ENCODE measurements at places on chromosomes 3 and 15. TPM values are rescaled to one million over a fixed set of nuclear protein-coding genes. Genes with fewer than 3 reads are reported as not detected.

Gene A4GNT
- not detected for total RNA-seq

Gene CDC25A
- total RNA-seq, result 2.1 TPM

Gene GP5
- not detected for total RNA-seq

Gene ACSBG1
- 0.21 TPM for total RNA-seq

Gene LIPC
- total RNA-seq, result 11.2 TPM

Gene ARHGEF26
- total RNA-seq, result 44.7 TPM

Gene ATP13A5
- total RNA-seq, result under 0.01 TPM

Gene THRB
- total RNA-seq, result 6.3 TPM

Gene UBE2E2
- total RNA-seq, result 137 TPM

Gene TRIM42
- total RNA-seq, result not detected

DNA sequence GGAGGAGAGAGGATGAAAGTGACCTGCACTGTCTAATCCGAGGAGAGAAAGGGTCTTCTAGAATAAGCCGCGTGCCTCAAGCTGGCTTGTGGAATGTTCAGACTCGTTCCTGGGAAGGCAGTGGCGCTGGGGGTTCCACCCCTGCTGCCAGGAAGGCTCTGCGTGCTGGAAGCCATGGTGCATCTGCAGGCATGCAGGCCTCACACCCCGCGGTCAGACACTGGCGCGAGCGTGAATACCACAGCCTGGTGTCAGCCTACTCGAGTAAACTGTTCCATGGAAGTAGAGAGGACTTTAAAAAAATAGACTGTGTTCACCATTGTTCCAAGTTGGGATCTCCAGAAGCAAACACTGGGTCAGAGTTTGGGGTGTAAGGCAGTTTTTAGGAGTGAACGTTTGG is 25.9 kb upstream of the GABRG3 start:
- no peak for DNase-seq

DNA sequence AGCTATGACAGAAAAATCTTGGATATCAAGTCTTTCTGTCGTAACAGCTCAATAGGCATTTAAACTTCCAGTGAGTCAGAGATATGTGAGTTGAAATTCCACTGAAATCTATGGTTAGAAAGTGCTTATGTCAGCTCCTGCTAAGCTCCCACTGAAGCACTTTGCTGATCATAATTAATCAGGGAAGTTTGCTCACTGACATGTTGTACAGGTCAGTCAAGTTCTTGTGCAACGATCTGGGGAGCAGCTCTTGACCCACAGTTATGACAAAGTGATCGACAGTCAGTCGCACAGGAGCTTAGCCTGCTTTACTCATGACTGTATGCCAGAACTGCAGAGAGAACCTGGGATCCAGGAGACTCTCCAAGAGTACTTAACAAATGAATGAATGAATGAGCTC is 453.5 kb downstream of the SOX2 start:
- DNase-seq, result no peak

- peak; percentile 9 for DNase-seq
These were observed 103.3 kb downstream of the IL1RAP start for GRCh38 chr3:190617185-190617584.

DNA sequence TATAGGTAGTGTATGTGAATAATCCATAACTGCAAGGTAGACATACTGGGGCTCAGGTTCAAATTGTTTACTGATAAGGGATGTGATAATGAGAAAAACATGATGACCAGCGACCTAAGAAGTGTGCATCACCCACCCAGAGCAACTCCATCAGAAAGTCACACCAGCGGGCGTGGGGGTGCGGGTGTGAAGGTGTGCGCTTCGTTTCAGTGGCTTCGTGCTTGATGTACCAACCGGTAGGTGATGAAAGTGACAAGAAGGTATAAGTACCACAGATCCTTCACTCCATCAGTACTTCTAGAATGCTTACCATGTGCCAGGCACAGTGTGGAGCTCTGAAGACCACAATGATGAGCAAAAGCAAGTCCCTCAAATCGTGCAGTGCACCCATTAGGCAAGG is 11.2 kb downstream of the ANP32A start:
- no peak for DNase-seq

GRCh38 chr3:71119171-71119570 is 464.4 kb downstream of the FOXP1 start:
- no peak for DNase-seq

DNA sequence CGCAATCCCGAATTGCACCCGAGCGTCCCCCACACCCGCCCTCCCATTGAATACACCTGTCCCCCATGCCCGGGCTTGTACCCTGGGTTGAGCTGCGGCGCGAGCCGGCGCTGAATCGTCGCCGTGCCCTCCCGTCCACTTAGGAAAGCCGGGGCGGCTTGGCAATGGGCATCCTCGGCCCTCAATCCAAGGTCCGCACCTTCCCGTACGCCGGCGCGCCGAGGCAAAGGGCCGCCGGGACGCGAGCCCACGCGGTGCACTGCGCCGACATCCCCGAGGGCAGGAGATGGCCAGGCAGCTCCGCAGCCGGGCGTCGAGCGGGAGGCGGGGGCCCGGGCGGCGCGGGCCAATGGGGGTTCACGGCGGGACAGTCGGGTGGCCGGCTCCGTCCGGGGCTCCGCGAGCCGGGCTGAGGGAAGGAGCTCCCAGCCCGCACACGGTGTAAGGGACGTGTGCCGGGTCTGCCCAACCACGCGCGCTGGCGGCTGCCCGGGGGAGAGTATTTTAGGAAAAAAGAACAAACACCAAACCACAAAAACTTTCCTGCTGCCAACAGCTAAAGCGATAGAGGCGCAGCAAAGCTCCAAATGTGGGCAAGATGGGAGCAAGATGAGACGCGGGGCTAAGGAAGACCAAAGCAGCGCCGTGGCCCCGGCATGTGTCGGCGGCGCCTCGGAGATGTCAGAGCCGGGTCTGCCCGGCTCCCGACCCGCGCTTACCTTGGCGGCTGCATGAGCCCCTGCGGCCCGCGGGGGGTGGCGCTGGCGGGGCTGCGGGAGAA is 621 bp downstream of the RGMA start:
- no peak for DNase-seq

DNA sequence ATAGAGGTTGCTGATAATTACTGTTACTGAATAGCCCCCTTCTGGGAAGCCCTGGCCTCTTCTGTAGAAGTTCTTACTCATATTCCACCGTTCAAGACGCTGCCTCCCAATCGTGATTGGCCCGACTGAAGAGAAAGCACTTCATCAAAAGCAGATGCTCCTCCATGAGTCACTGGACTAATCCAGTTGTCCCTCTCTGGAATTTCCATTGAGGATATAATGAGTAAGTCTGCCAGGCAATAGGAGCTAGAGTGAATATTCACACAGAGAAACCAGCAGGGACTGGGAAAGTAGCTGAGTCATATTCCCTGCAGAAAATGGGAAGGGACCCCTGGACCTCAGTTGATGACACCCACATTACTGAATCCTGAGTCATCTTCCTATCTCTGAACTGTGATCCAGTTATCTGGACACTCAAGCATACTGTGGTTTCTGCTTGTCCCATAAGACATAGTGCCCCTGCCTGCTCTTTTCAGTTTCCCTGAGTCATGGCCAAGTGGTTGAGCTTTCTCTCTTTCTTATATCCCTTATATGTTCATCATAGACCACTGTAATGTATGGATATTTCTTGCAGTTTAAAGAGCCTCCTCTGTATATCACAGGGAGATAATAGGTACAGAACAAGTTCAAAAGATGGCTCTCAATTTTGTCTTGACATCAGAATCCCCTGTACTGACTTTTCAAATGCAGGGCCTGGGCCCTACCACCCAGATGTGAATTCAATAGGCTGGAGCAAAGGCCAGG is 151.2 kb upstream of the CDIN1 start:
- DNase-seq, result peak; percentile 5

DNA sequence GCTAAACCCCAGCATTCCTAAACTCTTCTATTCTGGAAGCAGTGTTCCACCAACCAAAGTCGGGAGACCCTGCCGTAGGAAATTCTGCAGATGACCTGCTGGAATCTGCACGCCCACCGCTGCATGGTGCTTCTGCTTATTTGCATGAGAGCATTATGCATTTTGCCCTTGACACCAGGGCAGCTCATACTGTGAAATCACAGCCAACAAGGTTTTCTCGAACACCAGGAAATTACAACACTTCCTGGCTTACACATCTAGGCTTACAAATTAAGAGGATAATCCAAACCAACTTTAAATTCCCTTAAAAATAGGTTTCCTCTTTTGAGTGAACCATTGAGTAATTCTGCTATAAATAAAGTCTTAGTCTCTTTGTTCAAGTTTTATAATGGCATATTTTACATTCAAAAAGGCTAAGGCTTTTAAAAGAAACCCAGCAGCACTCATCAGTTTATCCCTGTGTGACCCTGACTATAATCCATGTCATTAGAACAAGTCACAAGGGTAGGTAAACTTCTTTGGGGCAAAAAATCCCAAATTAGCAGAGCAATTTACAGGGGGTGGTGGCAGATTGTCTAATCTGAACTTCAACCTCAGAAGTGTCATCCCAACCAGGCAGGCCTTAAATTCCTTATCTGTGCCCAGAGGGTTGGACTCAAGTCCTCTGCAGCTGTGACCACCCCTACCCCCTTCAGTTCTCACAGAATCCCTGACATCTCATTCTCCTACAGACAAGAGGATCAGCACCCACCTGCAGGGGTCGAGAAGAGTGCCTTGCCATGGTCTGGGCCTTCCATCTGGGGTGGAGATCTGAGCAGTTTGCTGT is 33.5 kb upstream of the RBP1 start:
- no peak for DNase-seq

- no peak for DNase-seq
These were observed 20.9 kb upstream of the SSUH2 start for GRCh38 chr3:8665407-8665896.

GRCh38 chr15:60520013-60520824 is 41.3 kb upstream of the ICE2 start:
- DNase-seq, result no peak

GRCh38 chr3:123788710-123789109 is 95.4 kb downstream of the MYLK start:
- no peak for DNase-seq

DNA sequence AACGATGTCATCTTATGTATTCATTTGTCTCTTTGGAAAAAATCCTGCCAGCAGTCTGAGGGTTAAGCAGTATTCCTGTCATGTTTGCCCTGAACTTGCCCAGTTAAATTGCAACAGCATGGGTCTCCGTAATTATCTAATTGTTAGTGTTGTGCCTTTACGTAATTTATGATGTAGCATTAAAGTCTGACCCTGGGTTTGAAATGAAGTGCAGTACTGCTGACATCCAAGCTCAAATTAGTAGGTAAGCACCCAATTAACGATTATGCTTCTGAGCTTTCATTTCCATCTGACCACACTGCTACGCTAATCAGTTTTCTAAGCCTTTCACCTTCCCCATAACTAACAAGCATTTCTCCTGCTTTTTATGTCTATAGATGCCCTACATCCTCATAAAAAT is 241.8 kb downstream of the ARRDC4 start:
- no peak for DNase-seq

GRCh38 chr15:95347837-95348236 is 982.7 kb upstream of the NR2F2 start:
- no peak for DNase-seq

GRCh38 chr3:149382101-149382467 is 4.6 kb upstream of the TM4SF1 start:
- DNase-seq, result no peak

GRCh38 chr3:148078658-148079057 is 619.0 kb upstream of the AGTR1 start:
- no peak for DNase-seq

DNA sequence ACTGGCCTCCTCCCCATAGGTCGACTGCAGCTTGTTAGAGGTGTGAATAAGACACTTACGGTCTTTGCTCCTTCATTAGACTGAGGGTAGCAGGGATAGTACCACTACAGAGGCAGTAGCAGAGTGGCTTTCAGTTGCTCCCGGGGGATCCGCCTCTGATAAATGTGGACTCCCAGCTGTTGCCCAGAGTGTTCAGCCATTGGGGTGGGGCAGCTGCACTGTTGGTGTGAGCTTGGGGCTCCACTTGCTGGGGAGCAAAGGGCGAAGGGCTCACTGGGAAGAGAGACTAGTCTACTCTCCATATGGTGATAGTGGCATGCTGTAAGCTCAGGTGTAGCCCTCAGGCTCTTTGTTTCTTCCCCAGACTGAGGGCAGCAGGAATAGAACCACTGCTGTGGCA is 239.1 kb downstream of the LRRN1 start:
- no peak for DNase-seq

DNA sequence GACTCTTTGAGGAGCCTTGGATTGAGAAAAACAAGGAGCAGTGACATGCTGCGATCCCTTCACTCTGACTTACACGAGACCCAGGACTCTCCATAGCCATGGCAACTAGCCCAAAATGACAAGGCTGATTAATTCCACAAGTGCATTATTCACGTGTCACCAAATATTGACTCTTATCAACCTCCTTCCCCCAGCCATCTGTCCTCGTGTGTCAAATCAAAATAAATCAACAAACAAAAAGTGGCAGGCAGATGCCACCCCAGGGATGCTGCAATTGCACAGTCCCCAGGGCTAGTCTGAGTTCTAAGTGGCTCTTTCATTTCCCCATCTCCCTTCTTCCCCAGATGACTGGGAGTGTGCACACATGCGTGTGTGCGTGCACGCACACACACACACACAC is 104.9 kb downstream of the AQP9 start:
- DNase-seq, result no peak

DNA sequence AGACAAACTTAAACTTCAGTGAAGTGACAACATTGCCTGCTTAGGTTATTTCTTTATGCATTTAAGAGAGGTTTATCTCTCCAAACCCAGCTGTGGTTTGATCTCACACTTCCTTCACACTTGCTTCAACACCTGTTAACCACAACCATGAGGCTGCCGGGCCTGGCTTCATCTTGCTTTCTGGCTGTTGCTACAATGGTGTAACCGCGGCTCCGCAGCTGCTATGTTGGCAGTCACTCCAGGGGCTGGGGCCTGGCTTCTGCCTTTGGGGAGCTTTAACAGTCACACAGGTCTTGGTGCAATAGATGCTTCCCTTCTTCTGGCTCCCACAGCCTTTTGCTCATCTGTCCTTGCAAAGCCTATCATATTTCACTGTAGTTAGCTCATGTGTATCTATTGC is 72.9 kb upstream of the MNS1 start:
- DNase-seq, result no peak

DNA sequence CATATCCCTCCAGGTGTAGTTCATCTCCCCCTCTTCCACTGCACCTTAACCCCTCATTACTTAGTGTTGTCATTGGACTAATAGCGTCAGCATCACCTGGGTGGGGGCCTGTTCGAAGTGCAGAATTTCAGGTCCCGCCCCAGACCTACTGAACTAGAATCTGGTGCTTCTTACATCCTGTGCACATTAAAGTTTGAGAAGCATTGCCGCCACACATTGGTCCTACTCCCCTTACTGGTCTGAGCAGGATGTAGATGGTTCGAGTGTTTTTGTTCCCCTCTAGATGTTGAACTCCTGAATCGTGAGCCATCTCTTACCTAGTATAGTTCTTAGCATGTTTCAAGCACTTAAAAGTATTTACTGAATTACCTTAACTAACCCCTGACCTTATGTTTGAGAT is 13.2 kb downstream of the KLHL18 start:
- no peak for DNase-seq

All from tibial nerve (tissue), 4 donors.